NCI-H82 (cell line): ENCODE measurements at places on chromosomes 2 and 18.

DNA sequence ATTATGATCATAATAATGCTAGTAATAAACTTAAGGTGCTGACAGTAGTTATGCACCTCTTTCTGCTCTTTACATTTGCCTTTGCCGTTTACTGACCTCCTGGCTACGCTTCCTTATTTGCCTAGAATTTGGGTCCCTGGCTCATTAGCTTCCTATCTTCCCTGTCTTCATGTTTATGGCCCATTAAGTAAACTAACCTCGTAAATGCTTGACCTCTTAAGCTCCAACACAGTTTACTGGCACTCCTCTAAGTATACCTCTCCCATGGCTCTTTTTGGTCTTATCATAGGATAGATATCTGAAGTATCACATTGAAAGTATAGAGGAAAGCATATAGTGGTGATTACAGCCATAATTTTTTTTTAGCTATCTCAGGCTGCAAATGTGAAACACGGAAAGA, 657.3 kb upstream of the SLC39A10 start:
- DNase-seq: no peak

DNA sequence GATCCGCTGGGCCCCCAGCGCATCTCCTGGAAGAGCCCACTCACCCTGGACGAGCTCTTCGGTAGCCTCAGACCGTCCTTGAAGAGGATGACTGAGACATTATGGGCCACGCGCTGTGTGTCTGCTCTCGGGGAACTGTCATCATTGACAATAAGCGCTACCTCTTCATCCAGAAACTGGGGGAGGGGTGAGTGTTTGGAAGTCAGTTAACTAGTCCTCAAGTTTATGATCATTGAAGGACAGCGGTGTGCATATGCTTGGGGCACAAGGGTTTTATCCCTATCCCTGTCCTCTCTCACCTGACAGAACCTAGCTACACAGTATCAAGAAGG, 586 bp downstream of the STK16 start:
- no peak for DNase-seq

GRCh38 chr2:12884713-12885282, 168.1 kb downstream of the TRIB2 start:
- no peak for DNase-seq

- DNase-seq: no peak
These were observed 469.6 kb downstream of the PID1 start for GRCh38 chr2:228801451-228801850.

DNA sequence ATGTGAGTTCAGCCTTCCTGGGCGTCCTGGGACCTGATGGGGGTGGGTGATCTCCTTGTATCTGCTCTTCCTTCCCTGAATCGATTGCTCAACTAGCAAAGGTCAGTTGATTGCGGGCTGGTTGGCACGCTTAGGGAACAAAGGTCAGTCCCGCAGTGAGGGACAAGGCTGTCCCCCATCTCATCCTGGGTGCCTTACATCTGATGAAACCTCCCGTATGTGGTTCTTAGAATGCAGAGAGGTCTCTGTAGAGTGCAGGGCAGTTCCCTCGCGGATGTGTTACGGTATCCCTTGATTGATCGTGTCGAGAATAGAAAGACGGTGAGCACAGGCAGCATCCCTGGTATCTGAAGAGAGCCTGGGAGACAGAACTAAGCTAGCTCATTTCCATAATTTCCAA, 56.4 kb upstream of the RBM44 start:
- DNase-seq: no peak

DNA sequence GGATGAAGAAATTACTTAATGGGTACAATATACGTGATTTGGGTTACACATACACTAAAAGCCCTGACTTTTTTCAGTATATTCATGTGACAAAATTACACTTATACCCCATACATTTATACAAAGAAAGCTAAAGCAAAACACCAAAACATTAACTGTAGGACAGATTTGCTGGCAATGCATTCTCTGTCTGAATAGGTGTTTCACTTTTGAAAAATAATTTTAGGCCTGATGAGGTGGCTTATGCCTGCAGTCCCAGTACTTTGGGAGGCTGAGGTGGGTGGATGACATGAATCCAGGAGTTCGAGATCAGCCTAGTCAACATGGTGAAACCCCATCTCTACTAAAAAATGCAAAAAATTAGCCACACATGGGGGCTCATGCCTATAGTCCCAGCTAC, 301.5 kb upstream of the FAM98A start:
- no peak for DNase-seq

GRCh38 chr2:134375935-134376334, 122.1 kb downstream of the MGAT5 start:
- peak; percentile 81 for DNase-seq

- DNase-seq: peak; percentile 51
These were observed 99.0 kb downstream of the ZFP36L2 start for GRCh38 chr2:43127208-43127940.

- no peak for DNase-seq
These were observed 88.1 kb downstream of the THNSL2 start for GRCh38 chr2:88258208-88258607.

DNA sequence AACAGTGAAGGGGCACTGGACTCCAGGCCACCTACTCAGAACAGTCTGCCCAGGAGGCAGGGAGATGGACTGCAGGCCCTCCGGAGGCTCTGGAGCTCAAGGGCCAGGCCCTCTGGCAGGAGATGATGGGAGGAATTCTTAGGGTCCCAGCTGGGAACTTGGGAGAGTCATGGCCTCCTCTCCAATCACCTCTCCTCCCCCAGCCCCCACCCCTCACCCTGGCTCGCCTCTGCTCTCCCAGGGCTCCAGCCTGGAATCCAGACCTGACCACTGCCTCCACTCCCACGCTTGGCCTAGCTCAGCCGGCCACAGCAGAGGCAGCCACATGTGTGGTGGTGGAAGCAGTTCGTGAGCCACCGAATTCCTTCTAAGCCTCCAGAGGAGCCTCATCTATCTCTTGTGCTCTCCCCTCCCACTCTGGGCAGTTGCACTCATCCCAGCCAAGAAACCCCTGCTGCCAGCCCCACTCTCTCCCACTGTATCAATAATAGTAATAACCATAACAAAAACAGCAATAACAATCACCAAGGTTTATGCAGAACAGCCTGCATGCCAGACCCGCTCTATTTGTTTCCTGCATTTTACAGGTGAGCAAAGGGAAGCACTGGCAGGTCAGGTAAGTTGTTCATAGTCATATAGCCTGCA, 67.4 kb downstream of the TNS1 start:
- no peak for DNase-seq

DNA sequence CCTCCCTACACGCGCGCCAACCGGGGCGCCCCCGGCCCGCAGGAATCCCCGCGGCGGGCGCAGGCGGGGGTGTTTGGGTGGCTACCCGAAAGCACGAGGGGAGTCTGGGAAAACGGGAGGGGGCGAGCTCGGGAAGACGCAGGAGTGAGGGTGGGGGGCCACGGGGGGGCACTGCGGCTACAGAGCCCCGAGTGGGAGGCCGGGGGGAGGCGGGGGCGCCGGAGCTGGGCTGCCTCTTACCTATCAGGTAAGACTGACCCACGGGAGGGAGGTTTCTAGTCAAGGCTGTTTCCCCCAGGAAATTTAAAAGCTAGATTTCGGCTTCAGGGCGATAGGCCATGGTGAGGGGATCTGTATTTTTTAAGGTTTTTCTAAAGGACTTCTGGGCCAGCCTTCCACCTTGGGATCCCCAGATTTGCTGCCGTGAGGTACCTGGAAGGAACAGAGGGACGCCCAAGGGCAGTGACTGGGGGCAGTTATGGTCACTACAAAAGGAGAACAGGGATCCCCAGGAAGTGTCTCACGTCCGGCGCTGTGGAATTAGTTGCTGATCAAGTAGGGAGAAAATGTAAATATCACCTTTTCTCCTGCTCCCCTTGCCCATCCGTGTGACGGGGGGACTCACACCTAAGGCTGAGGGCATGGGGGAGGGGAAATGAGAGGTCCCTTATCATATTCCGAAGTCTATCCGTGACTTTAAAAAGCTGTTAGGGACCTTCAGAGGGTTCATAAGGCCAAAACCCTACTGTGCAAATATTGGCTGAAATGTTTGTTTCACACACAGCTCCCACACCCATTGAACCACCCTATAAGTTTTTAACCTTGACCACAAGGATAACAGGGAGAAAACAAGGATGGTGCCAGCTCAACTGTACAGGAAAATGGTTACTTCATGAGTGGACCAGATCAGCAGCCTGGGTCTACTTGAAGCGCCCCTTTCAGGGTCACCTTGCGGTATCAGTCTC, 638 bp upstream of the IRS1 start:
- peak; percentile 39 for DNase-seq

GRCh38 chr2:207008105-207008990, 69.0 kb downstream of the CPO start:
- DNase-seq: no peak

DNA sequence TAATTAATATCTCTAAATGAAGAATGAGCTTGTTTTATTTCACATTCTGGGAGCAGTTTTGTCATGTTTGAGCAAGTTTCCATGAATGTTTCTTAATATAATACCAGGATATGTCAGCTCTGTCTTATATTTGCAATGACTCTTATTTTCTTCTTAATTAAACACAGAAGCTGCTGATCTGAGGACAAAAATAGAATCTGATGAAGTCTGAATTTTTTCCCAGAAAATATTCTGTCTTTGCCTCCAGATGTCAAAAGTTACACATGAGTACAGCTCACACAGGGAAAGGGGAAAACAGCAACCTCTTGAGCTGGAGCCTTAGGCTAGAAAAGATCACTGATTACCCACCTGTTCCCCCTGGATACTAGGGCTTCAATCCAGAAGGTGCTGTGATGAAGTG, 606.6 kb upstream of the SYT4 start:
- no peak for DNase-seq
